ENCODE measurements at places on chromosomes 3 and 15.

DNA sequence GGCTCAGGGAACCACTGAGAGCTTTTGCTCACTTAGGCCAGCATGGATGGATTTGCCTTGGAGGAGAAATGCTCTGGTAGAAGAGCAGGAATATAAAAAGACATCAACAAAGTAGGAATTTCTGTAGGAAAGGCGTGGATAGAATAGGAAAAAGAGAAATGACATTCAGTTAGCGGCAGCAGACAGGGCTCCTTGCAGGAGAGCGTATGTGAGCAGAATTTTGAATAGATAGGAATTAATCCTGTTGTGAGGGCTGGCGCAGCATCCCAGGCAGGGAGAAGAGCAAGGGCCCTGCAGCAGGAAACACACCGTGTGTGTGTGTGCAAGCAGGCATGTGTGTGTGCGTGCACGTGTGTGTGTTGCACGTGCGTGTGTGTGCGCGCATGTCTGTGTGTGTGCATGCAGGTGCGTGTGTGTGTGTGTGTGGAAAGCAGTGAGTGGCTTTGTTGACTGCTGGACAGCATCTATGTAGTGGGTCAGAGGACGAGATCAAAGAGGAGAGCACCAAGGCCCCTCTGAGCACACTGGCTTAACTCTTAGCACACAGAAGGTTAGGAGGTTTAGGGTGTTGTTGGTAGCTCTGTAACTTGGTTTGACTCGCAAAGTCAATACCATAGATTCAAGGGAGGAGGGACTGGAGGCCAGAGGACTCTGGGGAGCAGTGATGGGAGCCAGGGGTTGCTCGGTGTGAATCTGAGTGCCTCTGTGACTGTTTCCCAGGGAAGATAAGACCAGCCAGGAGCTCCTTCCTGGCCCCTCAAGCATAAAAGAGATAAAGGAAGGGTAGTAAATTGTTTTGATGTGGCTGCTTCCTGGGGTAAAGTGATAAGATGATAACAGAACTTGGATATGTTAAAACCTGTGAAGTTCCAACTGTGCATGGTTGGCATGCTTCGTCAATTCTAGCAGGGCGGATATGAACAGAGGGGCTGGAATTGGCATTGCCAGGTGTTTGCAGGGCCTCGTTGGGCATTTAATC, 639.5 kb downstream of the NR2F2 start:
- no peak for DNase-seq

GRCh38 chr3:183541738-183542137, 13.8 kb downstream of the KLHL6 start:
- DNase-seq = no peak

DNA sequence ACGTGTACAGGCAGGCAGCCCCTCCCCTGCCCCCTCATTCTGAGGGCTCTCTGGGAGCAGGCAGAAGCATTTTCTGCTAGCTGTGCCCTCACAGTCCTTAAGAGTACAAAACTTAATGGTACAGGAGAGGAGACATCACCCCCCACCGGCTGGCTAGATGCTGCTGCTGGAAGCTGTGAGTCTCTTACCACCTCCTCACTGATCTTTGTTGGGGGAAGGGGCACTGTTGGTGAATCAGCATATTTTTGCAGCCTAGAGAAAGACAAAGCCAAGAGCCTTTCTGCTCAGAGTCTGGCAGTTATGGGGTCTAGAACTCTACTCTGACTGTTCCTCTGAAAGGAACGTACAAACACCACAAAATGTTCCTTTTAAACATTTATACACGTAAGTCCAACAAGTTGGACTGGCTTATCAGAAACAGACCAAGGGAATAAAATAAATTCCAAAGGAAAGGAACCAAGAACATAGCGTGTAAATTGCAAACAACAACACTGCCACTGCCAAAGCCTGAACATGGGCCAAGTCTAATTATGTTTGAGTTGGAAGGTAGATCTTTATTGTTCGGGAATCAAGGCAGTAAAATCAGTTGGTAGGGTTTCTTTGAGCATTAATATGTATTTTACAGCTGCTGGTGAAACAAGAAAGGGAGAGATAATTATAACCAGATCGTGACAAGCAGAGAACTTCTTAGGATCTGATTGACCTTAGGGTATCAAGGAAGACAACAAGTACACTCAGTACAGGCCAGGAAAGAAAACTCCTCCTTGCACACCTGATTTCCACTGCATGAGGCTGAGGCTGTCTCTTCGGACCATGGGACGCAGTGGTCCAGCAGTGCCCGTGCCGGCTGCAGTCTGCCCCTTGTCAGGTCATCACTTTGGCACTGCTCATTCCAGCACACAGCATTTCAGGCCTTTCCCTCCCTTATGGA, 27.4 kb downstream of the CLK3 start:
- no peak for DNase-seq

DNA sequence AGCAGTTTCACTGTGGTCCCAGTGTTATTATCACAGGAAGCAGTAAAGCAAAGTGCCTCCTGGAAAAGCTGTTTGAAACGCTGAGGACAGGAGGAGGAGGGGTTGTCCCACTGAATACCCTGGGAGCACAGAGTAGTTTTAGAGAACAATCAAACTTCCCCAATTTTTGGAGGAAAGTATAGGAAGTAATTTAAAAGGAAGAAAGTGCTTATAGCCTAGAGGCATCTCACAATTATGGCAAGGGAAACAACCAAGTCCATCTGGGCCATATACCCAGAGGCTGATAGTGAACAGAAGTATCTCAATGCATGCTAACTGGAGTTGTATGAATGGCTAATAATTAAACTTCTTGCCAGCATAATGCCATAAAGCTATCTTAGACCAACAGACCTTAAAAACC, 137.2 kb upstream of the EPHA6 start:
- DNase-seq = no peak

DNA sequence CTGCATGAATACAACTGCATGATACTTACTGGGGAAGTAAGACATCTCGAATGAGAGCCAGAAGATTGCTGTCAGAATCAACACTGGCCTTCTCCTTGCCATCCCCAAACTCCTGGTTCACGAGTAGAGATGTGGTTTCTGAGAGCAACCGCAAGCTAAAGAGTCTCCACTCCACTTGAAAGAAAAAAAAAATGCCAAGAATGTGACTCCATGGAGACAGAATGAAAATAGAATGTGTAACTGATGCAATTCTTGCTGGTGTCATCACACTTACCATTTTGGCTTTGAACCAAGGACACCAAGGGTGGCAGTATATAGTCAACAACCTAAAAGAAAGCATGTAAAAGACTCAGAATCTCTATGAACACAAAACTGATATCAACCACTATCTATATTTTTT, 280.4 kb downstream of the ULK4 start:
- no peak for DNase-seq
